ENCODE measurements at places on chromosomes 2 and 18.
A peak's percentile ranks its signal among the peaks of the same experiment; 100 is the strongest.

DNA sequence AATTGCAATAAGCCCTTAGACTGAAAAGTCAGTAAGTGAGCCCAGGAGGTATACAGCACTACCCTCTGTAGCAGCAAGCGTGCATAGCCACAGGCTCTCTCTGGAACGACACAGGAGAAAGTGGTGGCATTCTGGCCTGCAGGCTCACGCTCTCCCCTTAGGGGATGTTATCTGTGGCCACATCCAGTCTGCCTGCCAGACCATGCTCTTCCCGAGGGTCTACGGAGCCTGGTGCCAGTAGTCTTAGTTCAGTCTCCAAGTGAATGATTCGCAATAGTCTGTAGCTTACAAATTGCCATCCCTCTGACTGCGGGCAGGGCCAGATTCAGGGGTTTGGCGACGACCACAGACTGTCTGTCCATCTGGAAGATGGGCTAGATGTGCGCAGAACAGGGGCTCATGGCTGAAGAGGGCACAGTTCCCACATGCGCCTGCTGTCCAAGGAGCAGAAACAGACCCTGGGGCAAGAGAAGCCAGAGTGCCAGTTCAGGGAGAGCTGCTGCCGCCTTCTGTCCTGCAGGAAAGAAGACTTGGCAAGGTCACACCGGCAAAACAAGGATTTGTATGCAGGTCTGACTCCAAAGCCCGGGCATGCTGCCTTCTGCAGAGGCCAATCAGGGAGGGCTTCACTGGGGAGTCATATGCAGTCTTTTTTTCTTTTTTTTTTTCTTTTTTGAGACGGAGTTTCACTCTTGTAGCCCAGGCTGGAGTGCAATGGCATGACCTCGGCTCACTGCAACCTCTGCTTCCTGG is 3.5 kb upstream of the KLF11 start:
- peak; percentile 70 for DNase-seq

GRCh38 chr2:43178602-43179542 is 47.5 kb downstream of the ZFP36L2 start:
- no peak for DNase-seq

GRCh38 chr2:23500836-23501235 is 115.9 kb downstream of the KLHL29 start:
- DNase-seq = no peak

- no peak for DNase-seq
Measured at GRCh38 chr18:7830468-7830867, 263.4 kb downstream of the PTPRM start.

- no peak for DNase-seq
Measured at GRCh38 chr2:39216346-39217191, 27.2 kb downstream of the CDKL4 start.

DNA sequence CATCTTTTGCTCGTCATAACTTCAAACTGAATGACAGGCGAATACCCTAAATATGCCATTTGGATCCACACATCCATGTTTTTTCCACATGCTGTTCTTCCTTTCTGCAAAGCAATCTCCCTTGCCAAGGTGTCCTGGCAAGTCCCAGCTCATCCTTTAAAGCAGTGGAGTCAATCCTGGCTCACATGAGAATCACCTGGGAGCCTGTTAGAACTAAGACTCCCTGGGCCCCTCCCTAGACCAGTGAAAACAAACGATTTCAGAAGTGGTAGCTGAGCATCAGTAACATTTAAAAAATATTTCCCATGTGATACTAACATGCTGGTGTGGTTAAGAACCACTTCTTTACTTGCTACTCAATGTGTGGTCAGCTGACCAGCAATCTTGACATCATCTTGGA is 50.6 kb upstream of the PARD3B start:
- DNase-seq = no peak

GRCh38 chr2:42513252-42513918 is 19.6 kb upstream of the KCNG3 start:
- DNase-seq = no peak

DNA sequence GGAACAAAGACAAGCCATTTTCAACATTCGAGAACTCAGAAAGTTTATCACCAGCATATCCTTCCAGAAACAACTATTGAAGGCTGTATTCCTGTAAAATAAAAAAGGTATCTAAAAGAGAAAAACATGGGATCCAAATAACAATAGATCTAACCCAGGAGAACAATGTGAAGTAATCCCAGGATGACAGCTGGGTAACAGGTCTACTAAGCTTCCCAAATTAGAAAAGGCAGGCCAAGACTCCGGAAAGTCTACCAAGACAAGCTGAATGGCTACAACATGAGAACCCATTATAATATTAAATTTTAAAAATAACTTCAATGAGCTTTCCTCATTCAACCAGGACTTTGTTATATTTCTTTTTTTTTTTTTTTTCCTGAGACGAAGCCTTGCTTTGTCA is 6.5 kb downstream of the PIAS2 start:
- no peak for DNase-seq

All from head of caudate nucleus (tissue), 42 donors.